Endothelial cell (in vitro differentiated cells): ENCODE measurements at places on chromosomes 5 and 9.
A peak's percentile ranks its signal among the peaks of the same experiment; 100 is the strongest.

- H3K4me1 ChIP-seq = no peaks in the 10 kb centered on the region
- DNase-seq = no peak
- no peaks in the 10 kb centered on the region for H3K27me3 ChIP-seq
- H3K36me3 ChIP-seq = no peaks in the 10 kb centered on the region
Measured at GRCh38 chr9:107597743-107598217, 108.2 kb upstream of the KLF4 start.

DNA sequence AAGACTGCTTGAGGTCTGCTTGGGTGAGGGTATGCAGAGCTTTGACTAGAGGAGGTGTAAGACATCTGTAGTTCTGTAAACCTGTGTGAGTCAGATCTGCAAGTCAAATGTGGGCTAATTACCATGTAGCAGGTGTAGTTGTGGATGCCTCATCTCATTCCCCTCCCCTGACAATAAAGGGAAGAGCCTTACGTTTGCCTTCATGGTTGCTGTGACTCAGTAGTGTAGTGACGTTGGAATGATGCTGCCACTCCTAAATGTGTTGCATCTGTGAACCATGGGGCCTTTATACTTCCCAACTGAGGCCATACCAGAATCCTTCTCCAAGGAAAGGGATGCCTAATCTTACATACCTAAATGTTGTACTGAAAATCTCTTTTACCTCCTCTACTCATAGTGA is 26.0 kb downstream of the PRDM6 start:
- H3K27ac ChIP-seq = no peak overlapping the region
- no peak overlapping the region for H3K4me3 ChIP-seq
- H3K36me3 ChIP-seq = no peaks in the 10 kb centered on the region
- H3K27me3 ChIP-seq = no peaks in the 10 kb centered on the region

DNA sequence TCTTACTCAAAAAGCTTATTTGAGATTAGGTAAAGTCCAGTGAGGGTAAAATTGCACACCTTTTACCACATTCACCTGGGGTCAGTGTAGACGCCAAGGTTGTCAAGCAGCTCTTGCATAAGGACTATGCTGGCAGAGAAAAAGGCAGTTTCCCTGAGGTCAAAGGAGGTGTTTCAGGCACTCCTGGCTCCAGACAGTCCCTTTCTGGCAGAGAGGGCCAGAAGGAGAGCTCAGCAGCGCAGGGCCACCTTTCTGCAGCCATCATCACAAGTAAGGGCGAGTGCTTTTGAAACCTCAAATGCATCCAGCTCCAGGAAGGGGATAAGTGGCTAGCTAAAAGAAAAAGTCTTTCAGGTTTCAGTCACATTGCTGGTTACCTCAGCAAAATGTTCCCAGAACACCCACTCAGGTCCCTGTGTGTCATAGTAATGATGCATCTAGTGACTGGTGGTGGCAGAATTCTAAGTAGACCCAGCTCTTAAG is 16.7 kb upstream of the IL13 start:
- peaks cover 20% of the 10 kb centered on the region for H3K4me1 ChIP-seq
- H3K4me3 ChIP-seq = no peak overlapping the region
- DNase-seq = no peak

DNA sequence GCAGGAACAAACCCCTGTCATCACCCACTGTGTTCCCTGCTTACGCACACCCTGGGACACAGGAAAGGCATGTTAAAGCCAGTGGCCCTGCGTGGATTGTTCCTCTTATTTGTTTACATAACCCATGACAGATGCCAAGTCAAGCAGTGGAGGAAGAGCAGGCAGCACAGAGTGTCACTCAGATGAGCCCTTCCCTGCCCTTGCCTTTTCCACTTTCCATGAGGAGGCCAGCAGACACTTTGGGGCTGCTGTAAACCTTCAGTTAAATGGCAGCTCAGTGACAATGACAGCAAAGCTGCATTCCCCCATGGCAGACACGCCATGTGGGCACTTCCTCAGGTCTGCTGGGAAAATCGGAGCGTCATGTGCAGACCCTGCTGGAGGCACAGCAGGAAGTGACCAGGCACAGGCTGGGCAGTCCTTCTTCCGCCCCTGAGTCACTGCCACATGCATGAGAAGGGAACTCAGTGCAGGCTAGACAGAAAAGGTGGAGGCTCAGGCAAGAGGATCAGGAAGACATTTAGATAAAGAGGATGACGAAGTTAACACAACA is 216.8 kb upstream of the PIK3R1 start:
- H3K4me3 ChIP-seq = no peak overlapping the region
- no peaks in the 10 kb centered on the region for H3K4me1 ChIP-seq
- no peaks in the 10 kb centered on the region for H3K27me3 ChIP-seq

GRCh38 chr5:93165559-93165958 is 415.5 kb downstream of the NR2F1-AS1 start:
- H3K4me1 ChIP-seq = peaks cover 16% of the 10 kb centered on the region
- H3K27ac ChIP-seq = no peak overlapping the region
- peaks cover 2% of the 10 kb centered on the region for H3K27me3 ChIP-seq

GRCh38 chr5:83001796-83002381 is 75.3 kb downstream of the TMEM167A start:
- H3K4me3 ChIP-seq = no peak overlapping the region
- H3K27ac ChIP-seq = no peak overlapping the region
- no peaks in the 10 kb centered on the region for H3K36me3 ChIP-seq
- DNase-seq = no peak
- H3K4me1 ChIP-seq = peaks cover 13% of the 10 kb centered on the region
- no peaks in the 10 kb centered on the region for H3K27me3 ChIP-seq

- H3K27ac ChIP-seq = no peak overlapping the region
- peaks cover 7% of the 10 kb centered on the region for H3K36me3 ChIP-seq
- peaks cover 8% of the 10 kb centered on the region for H3K27me3 ChIP-seq
- peaks cover 10% of the 10 kb centered on the region for H3K4me1 ChIP-seq
- peak overlapping the region; percentile 2 for H3K4me3 ChIP-seq
Measured at GRCh38 chr9:89410641-89411350, 87.1 kb downstream of the SEMA4D start.

DNA sequence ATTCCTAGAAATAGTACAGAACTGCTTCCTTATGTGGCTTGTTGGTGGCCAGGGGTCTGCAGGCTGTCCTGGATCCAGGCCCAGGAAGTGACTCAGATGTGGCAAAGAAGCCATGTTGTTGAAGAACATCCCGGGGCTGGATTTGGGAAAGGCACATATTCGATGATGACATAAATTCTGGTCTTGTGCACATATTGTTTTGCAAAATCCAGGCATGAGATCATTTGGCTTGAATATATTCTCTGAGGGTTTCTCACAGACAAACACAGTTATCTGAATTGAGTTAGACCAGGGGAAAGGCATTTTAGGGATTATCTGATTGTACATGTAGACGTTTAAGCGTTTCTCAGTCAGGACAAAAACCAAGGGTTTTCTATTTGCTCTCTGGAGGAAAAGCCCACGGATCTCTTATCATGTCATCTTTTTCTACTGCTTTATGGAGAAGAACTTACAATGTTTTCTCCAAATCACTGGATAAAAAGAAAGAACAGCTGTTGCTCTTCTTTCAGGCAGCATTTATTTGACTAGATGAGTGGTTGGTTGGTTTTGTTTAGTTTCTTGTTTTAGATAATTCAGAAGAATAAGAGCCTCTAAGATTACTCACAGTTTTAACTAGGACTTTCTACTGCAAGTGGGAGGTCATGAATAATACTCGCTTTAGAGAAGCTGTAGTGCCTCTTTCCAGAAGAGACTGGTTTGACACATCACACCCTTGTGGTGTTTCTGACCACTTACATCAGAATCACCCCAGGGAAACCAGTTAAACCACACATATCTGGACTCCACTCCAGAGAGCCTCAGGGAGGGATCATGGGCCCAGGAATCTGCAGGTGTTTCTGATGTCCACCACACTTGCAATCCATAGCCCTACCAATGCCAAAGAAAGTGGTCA is 29.5 kb upstream of the LHFPL2 start:
- H3K27me3 ChIP-seq = peaks cover under 1% of the 10 kb centered on the region
- H3K4me3 ChIP-seq = no peak overlapping the region
- H3K4me1 ChIP-seq = no peaks in the 10 kb centered on the region
- no peak for DNase-seq
- H3K36me3 ChIP-seq = no peaks in the 10 kb centered on the region
